ENCODE measurements at places on chromosomes 16 and 17.

DNA sequence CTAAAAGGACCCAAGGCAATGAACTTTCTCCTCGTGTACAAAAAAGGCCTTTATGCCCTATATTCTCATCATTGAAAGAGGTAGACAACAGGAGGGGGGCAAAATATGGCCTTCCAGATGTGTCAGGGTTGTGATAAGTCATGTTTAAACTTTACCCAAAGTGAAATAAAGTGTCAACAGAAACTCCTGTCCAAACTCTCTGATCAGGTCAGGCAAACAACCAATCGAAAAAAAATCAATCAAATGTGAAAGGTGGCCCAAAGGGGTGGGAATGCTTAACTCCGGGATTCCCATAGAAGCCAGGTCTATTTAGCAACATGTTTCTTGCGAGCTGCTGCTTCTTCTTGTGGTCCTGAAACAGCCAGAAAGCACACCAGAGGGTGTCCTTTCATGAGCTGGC is 49.5 kb upstream of the SOX9 start:
- DNase-seq = no peak

- no peak for DNase-seq
Observed at GRCh38 chr16:14470788-14471187, 159.3 kb downstream of the PARN start.

GRCh38 chr16:65598621-65599020 is 476.8 kb upstream of the CDH11 start:
- DNase-seq = no peak

- DNase-seq = no peak
Observed at GRCh38 chr17:28974451-28974850, 23.1 kb upstream of the PHF12 start.

GRCh38 chr16:24978370-24978914 is 36.7 kb downstream of the ARHGAP17 start:
- DNase-seq = peak; percentile 38

GRCh38 chr17:66302761-66303626 is 581 bp downstream of the PRKCA start:
- DNase-seq = peak; percentile 39

DNA sequence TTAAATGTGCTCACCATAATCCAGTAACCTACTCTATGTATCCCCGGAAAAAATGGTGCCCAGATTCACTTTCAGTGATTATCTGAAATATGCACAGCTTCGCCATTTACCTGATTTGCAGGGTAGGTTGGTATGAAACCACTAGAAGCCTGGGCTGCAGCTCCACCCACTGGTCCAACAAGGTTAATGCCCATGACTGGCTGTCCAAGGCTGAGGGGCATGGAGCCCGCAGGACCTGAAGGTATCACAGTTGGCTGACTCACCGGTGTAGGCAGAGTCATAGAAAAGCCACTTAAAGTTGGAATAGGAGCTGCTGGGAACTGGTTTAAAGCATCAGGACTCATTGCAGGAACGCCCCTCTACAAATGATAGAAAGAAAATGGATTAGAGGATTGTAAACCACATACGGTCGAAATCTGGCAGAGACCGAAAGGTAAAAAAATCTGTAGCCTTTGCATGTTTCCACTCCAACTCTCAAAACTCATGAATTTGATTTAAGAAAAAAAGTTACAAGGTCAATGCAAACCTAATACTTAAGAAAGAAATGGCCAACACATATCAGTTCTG is 38.6 kb downstream of the SYNRG start:
- DNase-seq = peak; percentile 18
